ENCODE measurements at places on chromosomes 2 and 18.

DNA sequence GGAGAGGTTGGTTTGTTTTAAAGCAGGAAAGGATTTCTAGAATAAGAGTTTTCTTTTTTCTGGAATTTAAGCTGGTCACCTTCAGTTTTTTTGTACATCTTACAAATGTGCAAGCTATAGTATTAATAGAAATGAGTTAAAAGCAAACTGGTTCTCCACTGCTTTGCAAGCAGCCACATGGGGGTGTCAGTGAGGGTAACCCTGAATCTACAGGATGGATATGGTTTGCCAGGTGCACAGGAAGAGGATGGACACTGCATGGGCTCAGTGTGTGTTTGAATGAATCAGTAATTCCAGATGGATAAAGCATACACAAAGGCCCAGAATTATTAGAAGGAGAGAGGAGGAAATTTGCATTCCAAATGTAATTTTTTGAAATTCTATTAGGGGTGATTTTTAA is 89.0 kb downstream of the MAPRE2 start:
- DNase-seq, result no peak

DNA sequence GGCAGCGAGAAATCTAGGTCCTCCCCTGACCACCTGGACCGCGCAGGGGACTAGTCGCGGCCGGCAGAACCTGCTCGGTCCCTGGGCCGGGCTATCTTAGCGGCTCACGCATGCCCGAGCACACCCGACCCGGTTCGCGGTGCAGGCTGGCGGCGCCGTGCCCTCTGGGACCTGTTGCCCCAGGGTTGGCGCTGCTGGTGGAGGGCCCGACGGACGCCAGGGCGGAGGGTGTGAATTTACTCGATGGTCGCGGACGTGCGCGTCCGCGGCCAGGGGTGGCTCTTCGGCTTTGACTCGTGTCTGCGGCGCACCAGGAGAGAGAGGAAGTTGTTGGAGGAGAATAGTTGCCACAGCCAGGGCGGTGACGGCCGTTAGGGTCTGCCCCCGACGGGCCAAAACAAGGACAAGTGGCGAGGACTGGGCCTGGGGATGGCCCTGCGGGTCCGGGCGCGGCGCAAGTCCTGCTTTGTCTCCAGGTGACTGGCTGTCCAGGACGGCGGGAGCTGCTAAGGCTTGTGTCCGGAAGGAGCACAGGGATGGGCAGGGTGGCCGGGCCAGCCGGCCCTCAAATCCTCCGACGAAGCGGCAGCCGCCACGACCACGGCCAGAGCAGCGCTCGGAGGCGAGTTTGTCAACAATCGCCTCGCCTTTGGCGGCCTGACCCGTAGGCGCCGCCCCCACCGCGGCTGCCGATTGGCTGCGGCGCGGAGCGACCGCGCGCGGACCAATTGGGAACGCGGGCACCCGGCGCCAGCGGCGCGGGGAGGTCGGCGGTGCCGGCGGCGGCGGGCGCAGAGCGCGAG is 1.3 kb downstream of the BCL2L11 start:
- DNase-seq, result peak; percentile 91

DNA sequence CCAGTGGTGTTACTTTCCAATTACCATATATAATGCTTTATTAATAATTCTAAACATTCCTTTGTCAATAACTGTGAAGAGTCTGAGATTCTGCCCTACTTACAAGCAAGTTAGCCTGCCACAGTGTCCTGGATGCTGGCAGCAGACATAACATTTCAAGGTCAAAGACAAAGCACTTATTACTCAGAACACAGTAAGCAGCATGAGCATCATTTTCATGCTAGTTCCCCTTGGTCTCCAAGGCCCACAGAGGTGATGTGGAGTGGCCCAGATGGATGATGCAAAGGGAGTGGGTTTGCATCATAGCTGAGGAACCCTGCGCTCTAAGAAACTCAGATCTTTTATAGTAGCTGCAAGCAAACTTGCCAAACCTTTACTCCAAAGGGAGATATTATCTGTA is 349.7 kb downstream of the ZEB2 start:
- DNase-seq, result no peak

DNA sequence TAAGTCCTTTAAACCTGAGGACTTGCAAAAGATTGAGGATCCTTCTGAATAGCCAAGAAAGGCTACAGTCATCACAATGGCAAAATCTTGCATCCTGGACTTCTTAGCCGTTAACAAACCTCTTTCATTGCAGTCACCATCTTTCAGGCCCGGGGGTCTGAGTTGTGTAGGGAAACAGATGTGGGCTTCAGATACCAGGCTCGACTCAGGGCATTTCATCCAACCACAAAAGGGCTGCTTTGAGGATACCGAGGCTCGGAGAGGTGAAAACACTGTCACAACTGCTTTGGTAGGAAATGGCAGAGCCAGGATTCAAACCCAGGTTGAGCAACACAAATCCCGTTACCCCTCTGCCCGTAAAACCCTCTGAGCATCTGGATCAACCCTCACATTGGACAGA is 147.4 kb downstream of the TFCP2L1 start:
- no peak for DNase-seq

DNA sequence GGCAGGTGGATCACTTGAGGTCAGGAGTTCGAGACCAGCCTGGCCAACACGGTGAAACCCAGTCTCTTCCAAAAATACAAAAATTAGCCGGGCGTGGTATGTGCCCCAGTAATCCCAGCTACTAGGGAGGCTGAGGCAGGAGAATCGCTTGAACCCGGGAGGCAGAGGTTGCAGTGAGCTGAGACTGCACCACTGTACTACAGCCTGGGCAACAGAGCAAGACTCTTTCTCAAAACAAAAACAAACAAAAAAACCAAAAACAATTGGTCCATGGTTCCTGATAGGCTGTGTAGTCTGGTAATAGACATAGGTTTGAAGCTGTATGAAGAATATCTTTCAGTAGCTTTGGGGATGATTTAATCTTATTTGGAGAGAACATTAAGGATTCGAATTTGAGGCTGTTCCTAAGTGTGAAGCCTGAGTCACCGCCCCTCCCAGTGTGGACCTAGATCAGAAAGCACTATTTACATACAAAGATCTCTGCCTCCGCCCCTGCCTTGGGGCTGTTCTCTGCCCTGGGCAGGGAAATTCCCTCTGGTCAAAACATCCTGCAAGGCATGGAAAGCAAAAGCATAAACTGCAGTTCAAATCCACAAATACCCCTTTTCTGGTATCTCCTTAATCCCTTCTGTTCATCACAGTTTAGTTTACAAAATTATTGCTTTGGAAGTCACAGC is 52.8 kb upstream of the PMAIP1 start:
- DNase-seq, result no peak

GRCh38 chr2:210072922-210073509 is 70.6 kb downstream of the RPE start:
- DNase-seq, result no peak

- no peak for DNase-seq
Measured at GRCh38 chr2:75021672-75022071, 63.2 kb downstream of the POLE4 start.

DNA sequence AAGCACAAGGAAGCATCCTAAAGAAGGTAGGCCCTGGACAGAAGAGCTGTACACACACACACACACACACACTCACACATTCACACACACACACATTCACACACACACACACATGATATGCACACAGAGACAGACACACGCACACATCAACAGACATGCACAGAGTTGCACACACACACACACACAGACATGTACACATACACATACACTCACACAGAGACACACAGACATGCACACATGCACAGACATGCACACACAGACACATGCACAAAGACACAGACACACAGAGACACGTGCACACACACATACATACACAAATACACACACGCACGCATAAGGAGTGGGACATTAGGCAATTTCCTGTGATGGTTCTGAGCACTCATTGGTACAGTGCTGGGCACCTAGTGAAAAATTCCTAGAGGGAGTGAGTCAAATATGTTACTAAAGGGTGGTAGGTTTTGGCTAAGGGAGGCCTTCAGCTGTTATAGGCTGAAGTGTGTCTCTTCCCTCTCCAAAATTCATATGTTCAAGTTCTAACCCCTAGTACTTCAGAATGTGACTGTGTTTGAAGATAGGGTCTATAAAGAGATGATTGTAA is 26.4 kb downstream of the THNSL2 start:
- no peak for DNase-seq

DNA sequence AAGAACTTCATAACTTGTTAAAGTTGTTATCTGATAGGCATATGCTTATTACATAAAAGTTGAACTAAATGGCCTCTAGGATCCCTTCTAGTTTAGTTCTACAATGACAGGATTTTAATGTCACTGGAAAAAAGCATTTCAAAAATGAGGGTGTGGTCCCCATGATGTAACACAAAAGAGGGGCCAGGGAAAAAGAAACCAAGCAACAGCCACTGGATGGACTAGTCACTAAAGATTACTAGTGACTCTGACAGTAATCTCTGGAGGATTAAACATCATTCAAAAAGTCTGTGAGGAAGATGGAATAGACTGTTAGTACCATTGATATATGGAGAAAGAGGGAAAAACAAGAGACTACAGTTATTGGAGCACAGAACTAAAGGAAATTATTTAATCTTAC is 22.6 kb downstream of the SEPTIN10 start:
- DNase-seq, result no peak

- no peak for DNase-seq
Measured at GRCh38 chr2:238498188-238498587, 71.5 kb downstream of the ASB1 start.

- peak; percentile 49 for DNase-seq
Measured at GRCh38 chr2:240739797-240740196, 48.1 kb downstream of the AQP12A start.

GRCh38 chr2:51247252-51247805 is 215.4 kb upstream of the NRXN1 start:
- DNase-seq, result no peak

DNA sequence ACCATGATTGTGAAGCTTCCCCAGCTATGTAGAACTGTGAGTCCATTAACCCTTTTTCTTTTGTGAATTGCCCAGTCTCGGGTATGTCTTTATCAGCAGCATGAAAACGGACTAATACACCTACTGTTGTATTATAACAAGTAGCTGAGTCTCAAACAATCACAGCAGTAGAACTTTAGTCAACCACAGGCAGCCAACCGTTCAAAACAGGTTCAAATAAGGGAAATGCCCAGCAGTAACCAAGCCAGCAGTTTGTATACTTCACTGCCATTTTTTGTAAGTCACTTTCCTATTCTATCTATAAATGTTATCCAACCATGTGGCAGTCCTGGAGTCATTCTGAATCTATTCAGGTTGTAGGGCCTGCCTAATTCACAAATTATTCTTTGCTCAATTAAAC is 1560.6 kb upstream of the SLC39A10 start:
- no peak for DNase-seq

DNA sequence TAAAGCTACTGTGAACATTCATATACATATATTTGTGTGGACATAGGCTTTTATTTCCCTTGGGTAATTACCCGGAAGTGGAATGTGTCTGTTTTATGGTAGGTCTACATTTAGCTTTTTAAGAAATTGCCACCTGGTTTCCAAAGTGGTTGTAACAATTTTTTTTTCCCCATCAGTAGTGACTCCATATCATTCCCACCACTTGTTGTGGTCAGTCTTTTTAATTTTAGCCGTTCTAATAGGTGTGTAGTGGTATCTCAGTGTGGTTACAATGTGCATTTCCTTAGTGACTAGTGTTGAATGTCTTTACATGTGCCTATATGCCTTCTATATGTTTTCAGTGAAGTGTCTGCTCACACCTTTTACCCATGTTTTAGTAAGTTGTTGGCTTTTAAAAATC is 60.3 kb upstream of the MAPRE3 start:
- no peak for DNase-seq

DNA sequence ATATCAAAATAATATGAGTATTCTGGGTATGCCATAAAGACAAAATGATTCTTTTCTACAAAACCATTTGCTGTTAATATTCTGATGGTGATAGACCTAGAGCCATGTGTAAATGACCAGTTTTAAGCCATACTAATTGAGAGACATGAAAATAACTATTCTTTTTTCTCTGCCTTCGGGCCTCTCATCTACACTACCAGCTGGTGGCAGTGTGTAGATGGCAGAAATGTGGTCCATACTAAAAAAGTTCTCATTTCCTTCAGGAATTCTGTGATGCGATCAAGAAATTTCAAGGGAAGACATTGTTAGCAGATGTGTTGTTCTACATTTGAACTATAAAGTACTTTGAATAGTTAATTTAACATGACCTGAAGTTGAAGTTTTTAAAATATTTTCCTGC is 485.2 kb downstream of the TRIB2 start:
- no peak for DNase-seq

DNA sequence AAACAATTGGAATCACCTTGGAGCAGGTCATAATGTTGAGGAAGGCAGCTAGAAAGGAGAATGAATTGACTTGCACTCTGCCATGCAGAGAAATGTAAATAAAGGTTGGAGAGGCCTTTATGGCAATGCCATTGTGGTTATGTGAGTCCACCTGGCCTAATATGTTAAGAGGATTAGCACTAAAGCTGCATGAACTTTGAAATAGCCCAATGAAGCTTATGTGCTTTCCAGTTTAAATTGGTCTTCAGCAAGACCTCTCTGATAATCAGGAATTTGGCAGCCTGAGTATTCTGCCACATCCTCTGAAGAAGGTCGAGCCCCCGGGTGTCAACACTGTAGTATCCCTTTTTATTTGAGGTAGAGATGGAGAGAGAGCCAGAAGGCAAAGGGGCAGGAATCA is 464.9 kb downstream of the CDH2 start:
- no peak for DNase-seq

- no peak for DNase-seq
Measured at GRCh38 chr2:16948053-16948452, 282.4 kb upstream of the CYRIA start.

GRCh38 chr2:109382226-109382895 is 231.4 kb downstream of the SEPTIN10 start:
- DNase-seq, result no peak

DNA sequence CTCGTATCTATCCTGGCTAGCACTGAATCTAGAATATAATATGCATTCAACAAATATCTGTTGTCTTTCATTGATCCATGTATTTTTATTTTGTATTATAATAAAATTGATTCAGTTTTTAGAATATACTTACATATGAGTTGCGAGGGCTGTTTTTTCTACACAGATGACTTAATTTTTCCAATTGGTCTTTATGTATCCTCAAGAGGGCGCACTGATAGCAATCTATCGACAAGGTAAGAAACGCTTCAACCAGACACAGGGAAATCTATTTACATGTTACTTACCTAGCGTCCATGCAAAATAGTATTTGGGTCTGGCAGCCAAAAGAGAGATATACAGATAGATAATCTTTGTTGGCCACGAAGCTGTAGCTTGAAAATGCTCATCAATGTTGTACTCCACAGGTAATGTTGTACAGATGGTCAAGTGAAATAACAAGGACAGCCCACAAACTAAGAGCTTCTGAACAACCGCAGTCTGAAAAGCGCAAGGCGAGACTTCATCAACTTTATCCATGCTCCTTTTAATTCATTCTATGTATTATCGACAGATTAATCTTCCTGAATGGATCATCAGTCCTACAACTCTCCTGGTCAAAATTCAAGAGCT is 35.5 kb upstream of the KIDINS220 start:
- DNase-seq, result no peak

- DNase-seq, result no peak
Measured at GRCh38 chr18:48035556-48035860, 105.0 kb upstream of the SMAD2 start.

All from activated naive CD8-positive, alpha-beta T cell treated with anti-CD3 and anti-CD28 coated beads, Interleukin-2, amount 10 ng/mL, durations not matched to agents 7 days and 5 days (primary cell).